ENCODE measurements at places on chromosomes 11 and 22. TPM values are rescaled to one million over a fixed set of nuclear protein-coding genes. Genes with fewer than 3 reads are reported as not detected.
A peak's percentile ranks its signal among the peaks of the same experiment; 100 is the strongest.

DNA sequence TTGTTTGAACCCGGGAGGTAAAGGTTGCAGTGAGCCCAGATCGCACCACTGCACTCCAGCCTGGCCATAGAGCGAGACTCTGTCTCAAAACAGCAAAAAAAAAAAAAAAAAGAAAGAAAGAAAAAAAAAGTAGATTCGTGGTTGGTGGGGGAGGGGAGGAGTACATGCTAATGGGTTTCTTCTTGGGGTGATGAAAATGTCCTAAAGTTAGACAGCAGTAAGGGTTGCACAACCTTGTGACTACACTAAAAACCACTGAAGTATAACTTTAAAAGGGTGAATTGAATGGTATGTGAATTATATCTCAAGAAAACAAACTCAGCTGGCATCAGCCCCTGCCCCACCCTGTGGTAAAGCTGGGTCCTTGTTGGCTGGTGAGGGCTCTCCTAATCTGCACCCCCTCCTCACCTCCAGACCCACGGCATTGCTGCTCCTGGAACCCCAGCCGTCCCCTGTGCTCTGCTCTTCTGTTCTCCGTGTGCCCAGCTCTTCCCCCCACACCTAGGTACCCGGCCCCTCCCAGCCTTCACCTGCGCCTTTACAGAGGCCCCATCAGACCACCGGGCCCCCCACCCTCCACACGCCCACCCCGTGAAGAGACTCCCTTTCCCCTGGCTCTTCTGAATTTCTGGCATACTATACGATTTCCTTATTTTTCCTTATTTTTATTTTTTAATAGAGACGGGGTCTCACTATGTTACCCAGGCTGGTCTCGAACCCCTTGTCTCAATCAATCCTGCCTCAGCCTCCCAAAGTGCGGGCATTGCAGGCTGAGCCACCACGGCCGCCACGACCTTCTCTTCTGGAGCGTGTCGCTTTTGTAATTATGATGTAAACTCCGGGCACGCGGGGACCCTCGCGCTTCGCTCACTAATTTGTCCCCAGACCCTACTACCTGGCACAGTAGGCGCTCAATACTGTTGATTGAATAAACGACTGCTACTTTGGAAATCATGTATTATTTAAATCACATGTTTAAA lies 924 bp upstream of the FADD start:
- no peak for DNase-seq

GRCh38 chr11:128196235-128196634 lies 391.1 kb downstream of the ETS1 start:
- no peak for DNase-seq

DNA sequence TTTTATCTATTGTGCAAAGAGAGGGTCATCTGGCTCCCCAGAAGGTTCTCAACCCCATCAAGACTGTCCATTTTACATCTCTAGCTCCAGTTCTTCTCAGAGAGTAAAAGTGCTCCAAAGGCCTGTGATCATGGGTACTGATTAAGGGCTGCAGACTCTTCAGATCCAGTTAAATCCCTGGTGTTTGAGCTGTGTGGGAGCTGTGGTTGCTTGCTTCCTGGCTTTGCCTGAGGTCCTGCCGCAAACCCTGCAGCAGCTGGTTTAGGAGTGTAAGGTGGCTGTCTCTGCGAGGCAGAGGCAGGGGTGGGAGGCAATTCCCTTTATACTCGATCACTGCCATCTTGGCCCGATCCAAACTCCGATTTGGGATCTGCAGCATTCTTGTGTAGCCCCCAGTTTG lies 1.2 kb downstream of the MRPL17 start:
- DNase-seq: peak; percentile 19

The SHISAL1 gene
- total RNA-seq: 11.2 TPM

DNA sequence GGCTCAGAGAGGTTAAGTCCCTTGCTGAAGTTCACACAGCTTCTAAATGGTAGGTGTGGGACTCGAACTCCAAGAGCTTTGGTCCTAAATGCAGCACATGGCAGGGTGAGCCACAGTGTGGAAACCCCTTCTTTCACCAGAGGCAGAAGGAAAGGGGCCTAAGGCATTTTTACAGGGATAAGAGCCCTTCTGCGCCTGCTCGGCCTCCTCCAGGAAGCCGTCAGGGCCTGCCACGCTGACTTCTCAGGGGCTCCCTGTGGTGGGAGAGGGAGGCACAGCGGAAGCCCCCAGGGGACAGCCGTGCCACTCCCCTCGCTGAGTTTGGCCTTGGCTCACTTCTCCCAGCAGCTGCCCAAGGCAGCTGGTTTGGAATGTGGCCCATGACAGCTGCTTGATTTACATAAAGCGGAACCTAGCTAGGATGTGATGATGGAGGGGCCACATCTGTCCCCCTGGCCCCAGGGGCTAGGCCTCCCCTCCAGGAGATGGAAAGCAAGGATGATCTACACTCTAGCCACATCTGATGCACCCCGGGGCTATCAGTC lies 35.4 kb downstream of the CD82 start:
- DNase-seq: peak; percentile 97

DNA sequence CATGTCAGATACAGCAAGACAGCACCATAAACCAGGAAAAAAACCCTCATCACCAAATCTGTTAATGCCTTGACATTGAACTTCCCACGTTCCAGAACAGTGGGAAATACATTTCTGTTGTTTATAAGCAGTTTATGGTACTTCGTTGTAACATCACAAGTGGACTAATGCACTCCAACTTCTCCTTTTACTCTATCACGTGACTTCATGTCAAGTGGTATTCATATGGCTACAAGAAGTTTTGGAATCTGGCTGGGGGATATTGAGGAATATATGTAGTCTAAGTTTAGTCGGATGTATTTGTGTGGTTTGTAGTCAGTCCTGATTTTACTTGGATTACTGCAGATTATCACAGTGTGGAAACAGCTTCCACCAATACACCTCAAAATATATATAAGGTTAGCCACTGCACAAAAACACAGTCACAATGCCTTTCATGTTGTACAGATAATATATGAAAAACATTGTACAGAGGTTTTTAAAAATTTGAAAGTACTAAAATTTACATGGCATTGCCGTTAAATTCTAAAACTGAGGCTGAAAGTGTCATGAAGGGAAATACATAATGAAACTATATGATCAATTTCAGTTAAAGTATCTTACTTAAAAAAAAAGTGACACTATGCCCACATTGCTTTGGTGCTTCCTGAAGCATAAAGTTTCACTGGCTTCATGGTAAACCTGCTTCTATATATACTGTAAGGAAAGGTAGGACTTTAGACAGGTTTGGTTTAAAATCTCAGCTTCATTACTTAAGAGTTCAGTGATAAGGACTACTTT lies 134.1 kb downstream of the CASP12 start:
- DNase-seq: no peak

DNA sequence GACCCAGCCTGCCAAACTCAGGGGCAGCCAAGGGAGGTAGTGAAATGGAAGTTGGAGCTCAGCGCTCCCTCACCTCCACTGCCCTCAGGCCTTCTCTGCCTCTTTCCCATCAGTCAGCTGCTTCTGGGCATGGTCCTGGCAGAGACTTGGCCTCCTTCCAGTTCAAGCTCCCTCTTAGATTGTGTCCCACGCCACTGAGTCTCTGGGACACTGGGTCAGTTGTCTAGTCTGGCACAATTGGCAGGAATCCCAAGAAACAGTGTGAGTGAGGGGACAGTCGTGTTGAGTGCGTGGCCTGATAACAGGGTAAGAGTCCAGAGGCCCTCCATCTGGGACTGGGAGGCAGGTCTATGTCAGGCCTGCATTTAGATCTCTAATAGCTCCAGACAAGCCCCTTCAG lies 7.1 kb upstream of the SLC35E4 start:
- DNase-seq: peak; percentile 37

DNA sequence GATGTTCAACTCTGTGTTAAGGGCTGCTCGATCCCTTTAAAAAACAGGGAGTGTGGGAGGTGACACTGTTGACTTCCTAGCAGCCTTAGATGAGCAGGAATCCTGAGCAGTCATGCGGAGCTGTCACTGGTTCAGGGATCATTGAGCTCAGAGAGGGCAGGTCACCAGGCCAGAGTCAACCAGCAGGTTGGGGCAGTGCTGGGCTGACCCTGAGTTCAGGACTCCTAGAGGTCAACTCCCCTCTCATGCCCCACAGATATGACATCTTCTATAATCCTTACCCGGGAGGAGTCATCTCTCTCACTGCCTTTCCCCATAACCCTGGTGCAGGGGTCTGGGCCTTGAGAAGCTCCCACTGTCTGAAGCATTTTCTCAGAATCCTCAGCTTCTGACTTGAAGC lies 12.9 kb upstream of the WNT11 start:
- DNase-seq: no peak
